Stimulated activated CD4-positive, alpha-beta T cell treated with anti-CD3 and anti-CD28 coated beads, Interleukin-2, amount 100 ng/mL, for 24 hours (primary cell): ENCODE measurements at places on chromosomes 5 and 9.
A peak's percentile ranks its signal among the peaks of the same experiment; 100 is the strongest.

DNA sequence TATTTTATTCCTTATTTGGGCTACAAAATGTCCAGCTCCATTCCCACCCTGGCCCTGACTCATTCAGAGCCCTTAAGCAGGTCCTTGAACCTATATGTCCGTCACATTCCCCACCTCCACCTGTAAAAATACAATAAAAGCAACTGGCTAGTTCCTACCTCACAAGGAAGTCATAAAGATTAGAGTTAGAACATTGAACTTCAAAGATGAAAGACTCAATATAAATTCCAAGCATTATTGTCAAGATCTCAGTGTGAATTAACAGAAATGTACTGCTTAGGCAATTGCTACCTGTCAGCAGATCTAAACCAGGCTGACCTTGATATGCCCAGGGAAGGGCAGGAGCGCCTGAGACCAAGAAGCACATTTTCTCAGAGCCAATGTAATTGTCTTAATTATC lies 221.8 kb downstream of the ENC1 start:
- DNase-seq, result no peak

DNA sequence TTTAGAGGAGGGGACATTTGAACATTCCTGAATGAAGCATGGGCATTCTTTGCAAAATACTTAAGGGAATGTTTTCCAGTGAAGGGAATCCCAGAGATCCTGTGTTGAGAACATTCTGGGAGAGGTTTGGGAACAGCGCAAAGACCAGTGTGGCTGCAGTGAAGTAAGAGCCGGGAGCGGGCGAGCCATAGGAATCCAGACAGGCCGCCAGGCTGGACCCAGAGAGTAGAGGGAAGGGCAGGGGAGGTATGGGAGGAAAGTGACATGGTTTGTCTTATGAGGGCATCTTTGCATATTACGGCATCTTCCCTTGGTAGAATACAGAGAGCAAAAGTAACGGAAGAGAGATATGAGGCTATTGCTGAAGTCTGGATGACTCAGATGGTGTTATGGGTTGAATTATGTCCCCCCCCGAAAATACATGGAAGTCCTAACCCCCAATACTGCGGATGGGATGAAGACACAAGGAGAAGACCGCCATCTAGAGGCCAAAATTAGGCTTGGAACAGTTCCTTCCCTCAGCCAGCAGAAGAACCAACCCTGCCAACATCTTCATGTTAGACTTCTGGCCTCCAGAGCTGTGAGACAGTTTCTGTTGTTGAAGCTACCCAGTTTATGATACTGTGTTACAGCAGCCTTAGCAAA lies 268.2 kb downstream of the MAST4 start:
- DNase-seq, result peak; percentile 20

GRCh38 chr5:125668884-125669283 lies 754.3 kb upstream of the GRAMD2B start:
- no peak for DNase-seq

- DNase-seq, result no peak
These were observed 69.3 kb downstream of the DENND1A start for GRCh38 chr9:123860603-123861002.

- DNase-seq, result no peak
These were observed 85.3 kb downstream of the TTLL11 start for GRCh38 chr9:122007837-122008236.

GRCh38 chr9:93909242-93909616 lies 45.9 kb downstream of the BARX1 start:
- no peak for DNase-seq

DNA sequence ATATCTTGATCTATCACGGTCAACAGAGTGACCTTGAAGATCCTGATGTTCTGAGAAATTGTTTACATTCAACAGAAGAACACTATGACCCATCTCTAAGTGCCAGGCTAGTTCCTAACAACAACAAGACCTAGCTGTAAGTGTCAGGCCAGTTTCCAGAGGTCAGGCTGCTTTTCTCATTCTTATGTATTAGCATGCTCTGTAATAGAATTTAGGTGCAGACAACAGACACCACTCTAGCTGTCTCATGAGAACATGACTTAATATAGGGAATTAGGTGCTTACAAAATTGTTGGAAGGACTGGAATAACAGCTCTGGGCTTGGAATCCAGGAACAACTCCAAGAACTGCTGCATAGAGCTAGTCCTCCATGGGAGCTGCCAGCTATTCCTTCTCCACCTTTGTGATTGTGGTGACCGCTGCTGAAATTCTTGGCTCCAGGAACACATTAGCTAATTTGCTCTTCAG lies 138.7 kb downstream of the SNX18 start:
- no peak for DNase-seq

DNA sequence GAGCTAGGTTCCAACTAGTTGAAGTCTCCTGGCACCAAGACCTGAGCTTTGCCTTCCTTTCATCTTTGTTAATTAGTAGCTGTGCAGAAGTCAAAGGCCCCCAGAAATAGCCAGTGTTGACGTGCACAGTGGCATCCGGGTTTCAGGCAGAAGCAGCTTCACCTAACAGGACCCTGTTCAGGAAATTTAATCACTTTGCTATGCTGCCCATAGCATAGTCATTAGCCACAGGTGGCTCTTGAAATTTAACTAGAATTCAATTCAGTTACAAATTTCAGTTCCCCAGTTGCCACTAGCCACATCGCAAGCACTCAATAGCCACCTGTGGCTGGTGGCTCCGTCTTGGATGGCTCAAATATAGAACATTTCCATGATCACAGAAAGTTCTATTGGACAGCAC lies 179.1 kb downstream of the GOLPH3 start:
- no peak for DNase-seq

DNA sequence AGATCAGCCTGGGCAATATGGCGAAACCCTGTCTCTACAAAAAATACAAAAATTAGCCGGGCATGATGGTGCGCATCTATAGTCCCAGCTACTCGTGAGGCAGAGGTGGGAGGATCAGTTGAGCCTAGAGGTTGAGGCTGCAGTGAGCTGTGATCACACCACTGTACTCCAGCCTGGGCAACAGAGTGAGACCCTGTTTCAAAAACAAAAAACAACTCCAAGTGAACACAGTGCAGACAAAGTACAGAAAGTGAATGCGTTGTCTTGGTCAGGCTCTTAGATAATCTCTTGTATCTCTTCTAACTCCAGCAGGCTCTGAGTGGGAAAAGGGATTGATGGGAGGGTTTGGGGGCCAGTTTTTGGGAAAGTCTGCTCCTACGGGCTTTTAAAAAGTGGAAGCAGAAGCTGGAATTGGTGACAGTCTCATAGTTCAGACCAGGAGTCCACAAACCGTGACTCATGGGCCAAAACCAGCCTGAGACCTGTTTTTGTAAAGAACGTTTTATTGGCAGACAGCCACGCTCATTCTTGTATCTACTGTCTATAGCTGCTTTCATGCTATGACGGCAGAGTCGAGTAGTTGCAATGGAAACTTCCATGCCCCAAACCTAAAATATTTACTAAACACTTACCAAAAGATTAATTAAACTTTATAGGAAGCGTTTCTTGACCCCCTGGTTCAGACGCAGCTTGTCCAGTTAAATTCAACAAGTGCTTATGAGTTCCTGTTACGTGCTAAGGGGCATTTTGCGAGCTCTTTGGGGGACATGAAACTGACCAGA lies 32.9 kb downstream of the NDST1 start:
- no peak for DNase-seq

GRCh38 chr9:127174386-127175318 lies 52.2 kb upstream of the ANGPTL2 start:
- DNase-seq, result no peak

DNA sequence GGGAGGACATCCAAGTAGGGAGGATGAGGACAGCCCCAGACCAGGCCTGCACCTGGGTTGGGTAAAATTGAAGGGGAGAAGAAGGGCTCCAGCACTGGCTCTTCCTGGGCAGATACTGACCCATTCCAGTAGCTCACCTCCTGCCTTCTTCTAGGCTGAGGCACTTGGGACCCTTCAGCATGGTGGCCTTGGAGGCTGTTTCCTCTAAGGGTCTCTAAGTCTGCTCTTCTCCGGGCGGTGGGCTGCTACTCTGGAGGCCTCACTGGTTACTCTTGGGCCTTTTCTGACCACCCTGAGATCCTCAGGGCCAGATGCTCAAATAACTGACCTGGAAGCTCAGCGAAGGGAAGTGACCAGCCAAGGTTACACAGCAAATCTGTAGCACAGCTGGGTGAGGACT lies 2.8 kb upstream of the TIFAB start:
- no peak for DNase-seq

DNA sequence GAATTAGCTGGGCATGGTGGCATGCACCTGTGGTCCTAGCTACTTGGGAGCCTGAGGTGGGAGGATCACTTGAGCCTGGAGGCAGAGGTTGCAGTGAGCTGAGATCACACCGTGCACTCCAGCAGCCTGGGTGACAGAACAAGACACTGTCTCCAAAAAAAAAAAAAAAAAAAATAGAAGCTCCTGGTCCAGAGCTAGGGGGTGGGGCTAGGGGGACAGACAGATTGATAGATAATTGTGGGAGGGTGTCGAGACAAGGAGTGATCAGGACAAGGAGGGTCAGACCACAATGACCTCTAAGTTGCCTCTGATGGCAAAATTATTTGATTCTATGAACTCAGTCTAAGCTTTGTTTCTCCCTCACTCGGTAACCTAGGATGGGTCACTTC lies 6.6 kb upstream of the PHF19 start:
- no peak for DNase-seq

DNA sequence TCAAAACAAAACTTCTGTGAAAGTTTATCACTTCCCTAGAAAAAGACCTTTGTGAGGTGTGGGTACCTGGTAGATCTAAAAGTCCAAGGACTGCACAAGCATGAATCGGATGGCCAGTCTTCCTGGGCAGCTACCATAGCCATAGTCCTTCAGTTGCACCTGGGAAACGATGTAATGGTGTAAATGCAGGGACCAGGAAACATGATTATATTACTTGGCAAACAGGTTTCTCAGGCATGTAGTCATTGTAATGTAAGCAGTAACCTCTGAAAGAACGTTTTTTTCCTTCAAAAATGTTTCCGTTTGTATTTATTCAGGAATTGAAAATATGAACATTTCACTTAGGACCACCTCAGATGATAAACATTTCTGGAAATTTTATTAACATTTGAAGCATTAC lies 433.4 kb downstream of the DTWD2 start:
- DNase-seq, result no peak

- DNase-seq, result no peak
These were observed 73.6 kb downstream of the CTSL start for GRCh38 chr9:87799503-87799902.

DNA sequence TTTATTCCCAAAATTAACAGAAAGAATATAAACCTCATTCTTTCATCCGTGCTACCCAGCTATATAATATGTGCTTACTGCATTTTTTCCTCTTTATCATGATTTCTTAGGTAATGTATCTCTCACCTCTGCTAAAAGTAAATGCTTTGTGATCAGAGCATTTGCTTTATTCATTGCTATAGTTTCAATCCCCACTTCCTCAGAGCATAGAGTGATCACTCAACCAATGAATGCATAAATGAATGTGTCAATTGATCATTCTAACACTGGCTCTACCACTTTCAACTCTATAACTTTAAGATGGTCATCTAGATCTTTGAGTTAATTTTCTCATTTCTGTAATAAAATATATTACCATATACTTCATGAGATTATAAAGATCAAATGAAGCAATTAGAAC lies 719.2 kb downstream of the CETN3 start:
- no peak for DNase-seq

- DNase-seq, result no peak
These were observed 328.4 kb downstream of the EFNA5 start for GRCh38 chr5:107342371-107342770.

DNA sequence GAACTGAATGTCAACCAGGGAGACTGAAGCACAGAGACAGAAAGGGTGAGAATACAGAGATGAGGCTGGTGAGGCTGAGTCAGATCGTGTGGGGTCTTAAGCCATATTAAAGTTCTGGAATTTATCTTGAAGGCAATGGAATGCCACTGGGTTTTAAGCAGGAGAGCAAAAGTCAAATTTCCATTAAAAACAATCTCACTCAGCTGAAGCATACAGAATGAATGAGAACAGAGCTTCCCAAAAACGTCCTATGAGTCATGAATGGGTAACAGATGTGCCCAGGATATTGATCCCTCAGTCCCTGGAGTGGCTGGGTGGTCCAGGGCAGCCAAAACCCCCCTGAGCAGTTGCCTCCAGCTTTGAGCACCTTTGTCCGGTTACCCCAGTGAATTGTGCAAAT lies 44.9 kb downstream of the PFDN1 start:
- no peak for DNase-seq

- peak; percentile 12 for DNase-seq
These were observed 218.4 kb downstream of the FSTL4 start for GRCh38 chr5:133393776-133394476.

DNA sequence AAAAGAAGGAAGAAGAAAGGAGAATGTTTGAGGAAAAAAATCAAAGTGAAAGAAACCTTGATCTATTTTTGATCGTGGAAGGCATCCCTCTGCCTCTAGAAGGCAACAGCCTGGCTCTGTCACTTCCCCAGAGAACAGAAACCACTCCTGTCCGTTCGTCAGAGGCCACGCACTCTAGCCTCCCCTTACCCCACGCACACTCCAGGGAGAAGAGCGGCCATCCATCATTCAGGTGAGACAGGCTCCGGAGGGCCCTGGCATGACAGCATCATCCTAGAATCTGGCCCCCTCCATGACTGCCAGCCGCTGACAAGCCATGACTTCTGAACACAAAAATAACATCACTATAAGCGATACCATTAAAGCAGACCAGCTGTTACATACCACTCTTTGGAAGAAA lies 135.8 kb downstream of the ROR2 start:
- DNase-seq, result no peak

DNA sequence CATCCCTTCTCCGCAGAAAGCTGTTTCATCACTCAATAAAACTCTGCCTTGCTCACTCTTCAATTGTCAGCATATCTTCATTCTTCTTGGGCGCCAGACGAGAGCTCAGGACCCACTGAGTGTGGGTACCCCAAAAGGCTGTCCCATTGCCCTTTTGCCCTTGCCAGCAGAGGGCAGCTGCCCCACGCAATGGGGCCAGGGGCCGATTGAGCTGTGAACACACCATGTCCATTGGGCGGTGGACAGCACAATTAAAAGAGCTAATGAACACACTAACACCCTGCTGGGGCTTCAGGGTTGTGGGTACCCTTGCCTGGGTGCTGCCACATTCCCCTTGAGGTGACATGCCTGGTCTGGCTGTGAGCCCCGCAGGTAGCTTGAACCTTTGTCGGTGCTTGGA lies 487.2 kb upstream of the NUDT12 start:
- no peak for DNase-seq

DNA sequence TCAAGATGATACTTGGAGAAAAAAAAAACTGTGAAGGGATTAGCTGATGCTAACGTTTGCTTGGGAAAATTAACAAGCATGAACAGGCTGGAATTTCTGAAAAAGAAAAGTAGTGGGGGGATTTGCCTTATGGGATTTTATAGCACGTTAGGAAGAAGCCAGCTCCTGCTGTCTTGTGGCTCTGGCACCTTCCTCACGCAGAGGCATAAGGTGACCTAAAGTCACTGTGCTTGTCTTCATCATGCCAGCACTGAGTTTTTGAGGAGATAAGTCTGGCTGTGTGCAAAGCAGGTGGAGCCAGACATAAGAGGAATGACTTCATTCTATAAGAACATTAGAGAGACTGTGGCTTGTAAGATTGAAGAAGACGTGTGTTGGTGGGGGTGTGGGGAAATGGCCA lies 94.4 kb upstream of the MAP1B start:
- DNase-seq, result no peak
